Suppressor macrophage treated with lipopolysaccharide for 4 hours (primary cell): ENCODE measurements at places on chromosomes 16 and 17.

DNA sequence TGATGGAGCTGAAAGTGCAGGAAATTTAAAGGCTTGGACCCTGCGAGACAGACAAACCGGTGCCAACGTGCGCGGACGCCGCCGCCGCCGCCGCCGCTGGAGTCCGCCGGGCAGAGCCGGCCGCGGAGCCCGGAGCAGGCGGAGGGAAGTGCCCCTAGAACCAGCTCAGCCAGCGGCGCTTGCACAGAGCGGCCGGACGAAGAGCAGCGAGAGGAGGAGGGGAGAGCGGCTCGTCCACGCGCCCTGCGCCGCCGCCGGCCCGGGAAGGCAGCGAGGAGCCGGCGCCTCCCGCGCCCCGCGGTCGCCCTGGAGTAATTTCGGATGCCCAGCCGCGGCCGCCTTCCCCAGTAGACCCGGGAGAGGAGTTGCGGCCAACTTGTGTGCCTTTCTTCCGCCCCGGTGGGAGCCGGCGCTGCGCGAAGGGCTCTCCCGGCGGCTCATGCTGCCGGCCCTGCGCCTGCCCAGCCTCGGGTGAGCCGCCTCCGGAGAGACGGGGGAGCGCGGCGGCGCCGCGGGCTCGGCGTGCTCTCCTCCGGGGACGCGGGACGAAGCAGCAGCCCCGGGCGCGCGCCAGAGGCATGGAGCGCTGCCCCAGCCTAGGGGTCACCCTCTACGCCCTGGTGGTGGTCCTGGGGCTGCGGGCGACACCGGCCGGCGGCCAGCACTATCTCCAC is at the start of gene NOG:
TSS of gene NOG (plus strand) at position 54 of the 674 bp plus-strand sequence. CDS start at position 579, 525 bp downstream.
- DNase-seq, result peak; percentile 73

DNA sequence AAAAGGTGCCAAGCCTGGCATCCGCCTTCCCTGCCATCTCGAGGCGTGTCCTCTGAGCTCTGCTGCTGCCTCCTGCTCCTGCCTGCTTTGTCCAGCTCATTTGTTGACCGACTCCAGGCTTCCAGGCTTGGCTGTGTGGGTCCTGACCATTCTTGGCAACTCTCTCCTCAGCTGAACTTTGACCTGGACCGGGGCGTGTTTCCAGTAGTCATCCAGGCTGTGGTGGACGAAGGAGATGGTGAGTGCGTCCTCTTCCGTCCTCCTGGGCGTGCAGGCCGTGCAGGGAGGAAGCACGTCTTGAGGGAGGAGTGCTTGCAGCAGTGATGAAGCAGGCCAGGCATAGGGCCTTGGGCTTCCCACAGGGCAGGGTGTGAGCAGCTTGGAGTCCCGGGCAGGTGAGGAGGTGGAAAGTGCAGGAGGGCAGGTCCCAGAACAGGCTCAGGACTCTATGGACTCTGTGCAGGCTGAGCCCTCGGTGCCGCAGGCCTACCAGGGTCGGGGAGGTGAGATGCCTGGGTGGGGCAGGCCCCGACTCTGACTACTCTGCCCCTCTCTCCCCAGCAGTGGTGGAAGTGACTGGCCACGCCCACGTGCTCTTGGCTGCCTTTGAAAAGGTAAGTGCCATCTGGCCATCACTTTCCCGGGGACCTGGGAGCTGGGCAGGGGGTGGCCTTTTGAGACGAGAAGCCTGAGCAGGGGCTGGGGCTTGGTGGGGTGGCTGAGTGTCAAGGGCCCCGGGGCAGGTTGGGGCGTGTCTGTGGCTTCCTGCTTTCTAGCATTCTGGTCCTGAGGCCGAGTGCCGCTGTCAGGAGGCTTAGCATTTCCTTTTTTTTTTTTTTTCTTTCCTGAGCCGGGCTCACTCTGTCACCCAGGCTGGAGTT is 28.6 kb upstream of the NUDT16L1 start:
- peak; percentile 69 for DNase-seq

DNA sequence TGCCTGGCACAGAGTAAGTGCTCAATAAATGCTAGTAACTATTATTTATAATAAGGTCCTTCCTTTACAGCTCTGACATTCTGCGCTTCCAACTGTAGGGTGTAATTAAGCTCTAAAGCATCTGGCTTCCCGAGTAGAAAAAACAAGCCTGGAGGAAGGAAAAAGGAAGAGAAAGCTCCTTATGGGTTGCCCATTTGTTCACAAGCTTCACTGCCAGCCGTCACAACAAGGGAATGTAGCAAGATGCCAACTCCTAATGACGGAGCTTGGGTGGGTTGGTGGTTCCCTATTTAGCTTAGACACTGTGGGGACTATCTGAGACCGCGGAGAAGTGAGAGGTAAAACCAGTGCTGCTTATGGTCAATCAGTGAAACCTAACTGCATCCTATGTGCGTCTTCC is 7.3 kb upstream of the RPRML start:
- no peak for DNase-seq

DNA sequence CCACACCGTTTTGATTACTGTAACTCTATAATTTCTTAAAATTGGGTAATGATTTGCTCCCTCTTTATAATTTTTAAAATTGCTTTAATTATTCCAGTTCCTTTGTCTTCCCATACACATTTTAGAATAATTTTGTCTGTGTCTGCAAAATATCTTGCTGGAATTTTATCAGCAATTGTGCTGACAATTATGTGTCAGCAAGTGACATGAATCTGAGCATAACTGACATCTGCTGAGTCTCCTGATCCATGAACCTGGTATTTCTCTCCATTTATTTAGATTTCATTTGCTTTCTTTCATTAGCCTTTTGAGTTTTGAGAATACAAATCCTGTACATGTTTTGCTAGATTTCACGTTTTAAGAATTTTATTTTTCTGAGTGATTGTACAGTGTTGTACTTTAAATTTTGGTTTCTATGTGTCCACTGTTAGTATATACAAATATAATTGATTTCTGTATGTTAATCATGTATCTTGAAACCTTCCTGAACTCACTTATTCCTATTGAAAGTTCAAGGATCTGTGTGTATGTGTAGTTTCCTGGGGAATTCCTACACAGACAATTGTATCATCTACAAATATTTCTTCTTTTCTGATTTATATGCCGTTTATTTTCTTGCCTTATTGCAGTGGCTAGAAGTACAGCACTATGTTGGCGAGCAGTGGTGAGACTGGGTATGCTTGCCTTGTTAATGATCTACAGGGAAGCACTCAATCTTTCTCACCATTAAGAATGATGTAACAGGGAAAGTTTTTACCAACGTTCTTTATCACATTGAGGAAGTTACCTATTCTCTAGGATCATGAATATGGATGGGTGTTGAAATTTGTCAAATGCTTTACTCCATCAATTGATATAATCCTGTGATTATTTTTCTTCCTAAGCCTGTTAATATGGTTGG is 45.2 kb downstream of the N4BP1 start:
- DNase-seq, result peak; percentile 16

DNA sequence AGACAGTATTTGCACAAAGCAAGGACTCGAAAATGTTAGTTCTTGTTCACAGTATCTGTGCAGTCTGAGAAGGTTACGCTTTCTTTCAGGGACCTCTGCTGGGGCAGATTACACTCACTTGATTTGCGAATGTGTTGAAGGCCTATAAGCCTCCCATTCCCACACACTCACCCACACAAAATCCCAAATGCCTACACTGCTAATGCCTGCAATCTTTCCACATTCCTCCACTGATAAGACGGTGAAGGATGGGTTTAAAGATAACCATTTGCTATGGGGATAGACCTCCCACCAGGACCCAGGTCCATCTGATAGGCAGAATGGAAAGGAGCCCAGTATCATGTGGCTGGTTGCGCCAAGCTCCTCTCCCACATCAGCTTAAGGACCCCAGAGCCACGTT is 394.9 kb upstream of the SALL1 start:
- no peak for DNase-seq

DNA sequence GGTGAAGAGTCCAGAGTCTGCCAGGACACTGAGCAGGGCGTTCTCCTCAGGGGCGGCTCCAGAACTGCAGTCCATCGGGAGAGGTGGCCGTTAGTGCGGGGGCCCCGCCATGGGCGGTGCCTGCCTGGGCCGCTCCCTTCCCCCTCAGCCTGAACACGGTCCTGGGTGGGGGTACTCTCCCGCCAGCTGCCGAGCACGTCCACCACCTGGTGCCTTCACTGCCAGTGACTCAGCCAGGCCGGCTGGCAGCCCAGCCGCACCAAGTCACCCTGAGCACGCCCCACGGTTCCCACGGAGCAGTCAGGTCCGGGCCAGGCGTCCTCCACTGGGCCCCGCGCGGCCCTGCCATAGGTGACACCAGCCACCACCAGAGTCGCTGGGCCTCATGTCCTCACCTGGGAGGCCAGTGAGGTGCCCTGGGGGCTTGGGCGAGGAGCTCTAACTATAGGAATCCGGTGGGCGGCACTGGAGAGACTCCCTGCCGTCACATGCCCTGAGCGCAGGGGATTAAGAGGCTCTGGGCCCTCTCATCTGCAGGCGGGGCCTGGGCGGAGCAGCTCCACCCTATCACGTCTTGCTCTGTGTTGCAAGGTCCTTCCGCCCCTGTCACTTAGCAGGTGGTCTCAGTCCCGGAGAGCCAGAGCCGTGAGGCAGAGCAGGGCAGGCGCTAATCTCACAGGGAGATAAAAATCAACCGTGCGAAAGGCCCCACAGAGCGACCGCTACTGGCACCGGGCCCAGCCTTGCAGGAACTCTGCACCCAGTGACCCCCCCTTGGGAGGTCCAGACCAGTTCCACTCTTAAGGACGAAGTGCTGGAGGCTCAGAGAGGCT is 14.3 kb downstream of the PIEZO1 start:
- DNase-seq, result peak; percentile 48

- no peak for DNase-seq
Measured at GRCh38 chr16:80158766-80159165, 382.0 kb upstream of the DYNLRB2 start.

DNA sequence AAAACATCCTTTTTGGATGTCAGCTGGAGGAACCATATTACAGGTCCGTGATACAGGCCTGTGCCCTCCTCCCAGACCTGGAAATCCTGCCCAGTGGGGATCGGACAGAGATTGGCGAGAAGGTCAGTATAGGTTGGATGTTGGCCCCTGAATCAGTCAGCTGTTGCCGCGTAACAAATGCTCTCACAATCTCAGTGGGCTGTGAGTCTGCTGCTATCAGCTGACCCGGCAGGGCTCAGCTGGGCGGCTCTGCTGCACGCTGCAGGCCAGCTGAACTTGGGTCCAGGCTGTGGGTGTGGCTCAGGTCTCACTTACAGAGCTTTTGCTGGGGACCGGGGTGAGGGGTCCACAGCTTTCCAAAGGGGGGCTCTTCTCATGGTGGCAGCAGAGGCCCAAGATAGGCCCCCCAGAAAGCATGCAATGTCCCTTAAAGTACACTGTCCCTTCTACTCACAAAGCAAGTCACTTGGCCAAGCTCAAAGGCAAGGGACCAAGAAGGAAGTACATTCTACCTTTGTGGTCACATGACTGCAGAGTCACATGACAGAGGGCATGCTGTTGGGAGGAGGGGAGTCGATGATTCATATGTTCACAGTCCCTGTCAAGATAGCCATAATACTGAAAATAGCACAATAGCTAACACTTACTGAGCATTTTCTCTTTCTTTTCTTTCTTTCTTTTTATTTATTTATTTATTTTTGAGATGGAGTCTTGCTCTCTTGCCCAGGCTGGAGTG is 134.2 kb downstream of the ABCC1 start:
- peak; percentile 33 for DNase-seq

DNA sequence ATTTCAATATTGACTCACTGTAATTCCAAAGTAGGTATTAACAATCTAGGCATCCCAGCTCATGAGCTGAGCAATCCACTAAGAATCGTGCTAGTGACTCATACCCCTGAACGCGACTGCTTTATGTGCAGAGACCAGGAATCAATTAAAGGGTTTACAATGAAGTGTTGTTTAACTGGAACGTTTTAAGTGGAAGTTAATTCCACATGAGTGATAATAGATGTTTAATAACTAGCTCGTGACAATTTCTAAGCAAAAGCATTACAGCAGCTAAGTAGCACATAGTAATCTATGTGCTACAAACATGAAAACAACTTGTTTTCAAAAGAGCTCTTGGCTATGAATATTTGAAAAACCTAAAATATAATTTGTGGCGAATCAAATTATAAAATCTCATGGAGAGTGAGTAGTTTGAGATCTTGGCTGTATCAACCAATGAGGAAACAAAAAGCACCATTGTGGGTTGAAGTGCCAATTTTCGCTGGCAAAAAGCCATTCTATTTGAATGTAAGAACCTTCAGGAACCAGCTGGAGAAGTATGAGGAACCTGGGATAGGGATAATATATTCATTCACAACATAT is 9.4 kb downstream of the GJC1 start:
- DNase-seq, result no peak

- no peak for DNase-seq
Measured at GRCh38 chr16:80323187-80323807, 217.5 kb upstream of the DYNLRB2 start.

DNA sequence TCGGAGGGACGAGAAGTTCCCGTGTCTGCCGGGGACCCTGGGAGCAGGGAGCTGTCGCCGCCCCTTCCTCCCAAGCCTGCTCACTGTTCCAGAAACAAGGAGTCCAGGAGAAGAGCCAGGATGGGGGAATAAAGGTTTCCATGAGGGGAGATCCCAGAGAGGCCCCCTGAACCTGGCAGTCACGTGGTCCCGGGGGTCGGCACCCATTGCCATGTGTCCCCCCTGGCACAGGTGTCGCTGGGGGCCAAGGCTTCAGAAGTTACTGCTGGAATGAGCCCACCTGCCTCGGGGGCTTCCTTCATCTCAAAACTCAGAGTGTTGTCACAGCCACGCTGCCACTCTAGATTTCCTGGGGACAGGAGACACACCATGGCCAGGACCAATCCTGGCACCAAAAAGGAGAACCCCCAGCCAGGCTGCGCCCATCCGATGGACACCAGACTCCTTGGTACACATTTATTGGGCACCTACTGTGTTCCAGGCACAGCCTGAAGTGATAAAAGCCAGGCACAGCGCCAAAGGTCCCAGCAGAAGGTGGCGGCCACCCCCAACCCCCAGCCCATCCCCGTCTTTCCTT is 19.7 kb downstream of the RBFOX3 start:
- no peak for DNase-seq

- DNase-seq, result no peak
Measured at GRCh38 chr17:64583038-64583437, 76.3 kb downstream of the CEP95 start.

DNA sequence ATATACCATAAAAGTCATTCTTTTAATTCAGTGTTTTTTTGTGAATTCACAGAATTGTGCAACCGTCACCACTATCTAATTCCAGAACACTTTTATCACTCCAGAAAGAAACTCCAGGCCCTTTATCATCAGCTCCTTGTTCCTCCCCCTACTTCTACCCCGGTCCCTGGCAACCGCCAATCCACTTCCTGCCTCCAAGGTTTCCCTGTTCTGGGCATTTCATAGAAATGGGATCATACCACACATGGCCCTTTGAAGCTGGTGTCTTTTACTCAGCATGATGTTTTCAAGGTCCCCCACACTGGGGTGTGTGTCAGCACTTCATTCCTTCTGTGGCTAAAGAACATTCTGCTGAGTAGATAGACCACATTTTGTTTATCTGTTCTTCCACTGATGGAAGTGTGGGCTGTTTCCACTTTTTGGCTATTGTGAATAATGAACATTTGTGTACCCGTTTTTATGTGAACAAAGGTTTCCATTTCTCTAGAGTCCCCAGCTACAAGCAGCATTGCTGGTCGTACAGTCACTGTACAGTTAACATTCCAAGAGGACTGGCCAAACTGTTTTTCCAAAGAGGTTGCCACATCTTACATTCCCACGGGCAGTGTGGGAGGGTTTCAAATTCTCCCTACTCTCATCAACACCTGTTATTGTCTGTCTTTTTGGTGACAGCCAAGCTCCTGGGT is 75.8 kb upstream of the ZNF469 start:
- no peak for DNase-seq

GRCh38 chr17:42266918-42267766 is 9.0 kb downstream of the STAT5B start:
- DNase-seq, result peak; percentile 90

- no peak for DNase-seq
Measured at GRCh38 chr17:965311-965989, 14.1 kb downstream of the NXN start.

- DNase-seq, result no peak
Measured at GRCh38 chr17:75019710-75020109, 7.2 kb downstream of the MRPL58 start.
